Frontal cortex (tissue), 4 donors: ENCODE measurements at places on chromosomes 3 and 15.

- DNase-seq: no peak
Measured at GRCh38 chr15:40743485-40743901, 11.6 kb downstream of the RMDN3 start.

GRCh38 chr3:31743331-31744089 is 210.8 kb downstream of the STT3B start:
- DNase-seq: no peak

DNA sequence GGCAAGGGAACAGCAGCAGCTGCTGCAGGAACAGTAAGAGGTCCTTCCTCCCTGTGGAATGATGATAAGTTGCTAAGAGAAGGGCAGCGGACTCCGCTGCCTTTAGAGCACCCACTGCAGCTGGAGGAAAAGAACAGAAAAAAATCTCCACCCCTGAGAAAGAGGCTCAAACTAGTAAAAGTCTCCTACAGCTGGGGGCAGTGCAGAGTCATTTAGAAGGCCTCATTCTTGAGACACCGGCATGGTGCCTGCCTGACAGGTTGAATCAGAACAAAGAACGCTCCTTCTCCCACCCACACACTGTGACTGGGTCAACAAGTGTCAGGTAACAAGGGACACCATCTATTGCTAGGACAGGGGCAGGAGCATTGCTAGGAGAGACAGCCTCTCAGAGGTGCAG is 188.4 kb downstream of the ABHD5 start:
- no peak for DNase-seq

GRCh38 chr3:46947981-46948791 is 28.4 kb downstream of the CCDC12 start:
- DNase-seq: no peak

DNA sequence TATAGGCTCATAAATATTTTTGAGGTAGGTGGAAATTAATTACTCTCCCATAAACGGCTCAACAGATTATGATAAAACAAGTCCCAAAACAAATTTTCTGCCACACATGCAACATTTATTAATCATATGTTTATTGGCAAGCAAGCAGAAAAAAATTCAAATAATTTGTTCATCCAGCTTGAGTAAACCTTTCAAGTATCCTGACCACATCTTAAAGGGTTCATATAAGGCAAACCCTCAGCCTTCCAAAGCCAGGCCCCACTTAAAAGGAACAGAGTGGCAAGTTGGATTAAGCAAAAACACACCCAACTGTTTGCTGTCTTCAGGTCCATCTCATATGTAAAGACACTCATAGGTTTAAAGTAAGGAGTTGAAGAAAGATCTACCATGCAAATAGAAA is 1042.3 kb downstream of the DIPK2A start:
- DNase-seq: no peak

GRCh38 chr15:98794211-98794610 is 145.9 kb downstream of the IGF1R start:
- no peak for DNase-seq

- DNase-seq: no peak
Measured at GRCh38 chr3:97950360-97950759, 21.9 kb downstream of the RIOX2 start.

- DNase-seq: no peak
Measured at GRCh38 chr3:188686324-188686723, 485.4 kb upstream of the TPRG1 start.

DNA sequence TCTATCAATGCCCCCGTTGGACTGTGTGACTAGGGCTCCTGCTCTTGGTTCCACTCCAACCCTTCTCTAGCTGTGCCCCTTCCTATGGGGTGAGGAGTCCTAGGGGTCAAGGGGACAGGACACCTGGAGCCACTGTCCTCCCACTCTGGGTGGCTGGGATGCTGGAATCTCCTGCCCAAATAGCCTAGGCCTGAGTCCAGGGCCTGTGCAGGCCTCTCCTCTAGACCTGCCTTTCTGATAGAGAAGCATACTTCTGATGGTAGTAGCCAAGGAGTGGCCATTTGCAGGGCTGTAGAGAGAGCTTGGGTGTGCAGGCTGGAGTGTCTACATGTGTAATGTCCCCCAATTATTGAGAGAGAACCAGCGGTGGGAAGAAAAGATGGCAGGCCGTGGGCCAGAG is 54.2 kb downstream of the ITGA11 start:
- no peak for DNase-seq

DNA sequence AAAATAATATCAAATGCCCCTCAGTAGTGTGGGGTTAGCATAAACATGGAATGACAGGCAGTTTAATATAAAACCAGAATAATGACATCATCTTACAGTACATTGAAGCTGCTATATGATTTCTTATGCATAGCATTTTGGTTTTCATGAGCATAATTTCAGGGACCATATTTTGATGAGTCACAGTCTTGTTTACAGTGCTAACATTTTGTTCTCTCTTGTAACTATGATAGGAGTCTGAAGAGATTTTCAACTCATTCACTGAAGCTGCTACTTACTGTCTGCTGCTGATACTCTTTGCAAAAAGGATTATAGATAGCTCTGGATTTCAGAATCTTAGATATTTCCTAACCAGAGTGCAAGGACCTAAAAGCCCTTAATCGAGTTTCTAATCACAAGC is 92.6 kb upstream of the CCDC54 start:
- peak; percentile 6 for DNase-seq

GRCh38 chr15:71124937-71125790 is 9.9 kb downstream of the THSD4 start:
- no peak for DNase-seq

GRCh38 chr3:169822983-169823382 is 10.3 kb upstream of the LRRC34 start:
- DNase-seq: no peak
